ENCODE measurements at places on chromosomes 4 and X.

DNA sequence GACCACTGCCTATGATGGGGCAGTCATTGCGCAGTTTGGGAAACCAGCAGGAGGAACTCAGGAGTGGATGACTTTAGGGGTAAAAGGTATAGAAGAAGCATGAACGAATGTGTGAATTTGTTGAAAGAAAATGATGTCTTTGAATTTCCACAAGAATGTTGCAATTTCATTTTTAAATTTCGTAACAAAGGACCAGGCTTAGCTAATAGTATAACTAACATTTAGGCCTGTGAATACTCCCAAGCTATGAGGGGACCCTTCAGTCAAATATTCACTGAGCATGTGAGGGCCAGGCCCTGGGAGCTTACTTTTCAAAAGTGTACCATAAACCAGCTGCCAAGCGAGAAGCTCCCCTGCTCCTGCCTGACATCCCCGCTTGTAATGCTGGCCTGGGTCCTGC, 5.3 kb downstream of the MPC1L start:
- no peak for DNase-seq

DNA sequence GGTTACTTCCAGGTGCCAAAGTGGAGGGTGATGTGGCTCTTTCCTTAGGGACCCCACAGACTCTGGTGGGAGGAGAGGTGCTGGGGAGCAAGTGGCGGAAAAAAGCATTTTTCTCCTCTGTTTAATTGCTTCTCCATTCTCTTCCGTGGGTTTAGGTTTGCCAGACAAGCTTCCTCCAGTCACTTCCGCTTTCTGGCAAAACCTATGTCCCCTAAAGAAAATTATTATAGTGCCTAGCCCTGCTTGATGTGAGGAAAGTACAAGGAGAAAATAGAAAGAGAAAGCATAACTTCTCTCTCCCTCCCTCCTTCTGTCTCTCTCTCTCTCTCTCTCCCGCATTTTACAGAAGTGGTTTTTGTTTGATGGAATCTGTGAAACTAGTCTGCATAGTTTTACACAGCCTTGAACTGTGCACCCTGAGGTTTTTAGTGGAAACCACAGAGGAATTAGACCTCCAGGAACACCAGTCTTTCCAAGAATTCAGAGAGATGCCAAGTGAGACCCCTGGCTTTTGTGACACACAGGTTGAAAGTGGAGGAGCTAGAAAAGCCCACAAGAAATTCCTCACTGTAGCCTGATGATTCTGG, 231.1 kb upstream of the ANXA3 start:
- no peak for DNase-seq

DNA sequence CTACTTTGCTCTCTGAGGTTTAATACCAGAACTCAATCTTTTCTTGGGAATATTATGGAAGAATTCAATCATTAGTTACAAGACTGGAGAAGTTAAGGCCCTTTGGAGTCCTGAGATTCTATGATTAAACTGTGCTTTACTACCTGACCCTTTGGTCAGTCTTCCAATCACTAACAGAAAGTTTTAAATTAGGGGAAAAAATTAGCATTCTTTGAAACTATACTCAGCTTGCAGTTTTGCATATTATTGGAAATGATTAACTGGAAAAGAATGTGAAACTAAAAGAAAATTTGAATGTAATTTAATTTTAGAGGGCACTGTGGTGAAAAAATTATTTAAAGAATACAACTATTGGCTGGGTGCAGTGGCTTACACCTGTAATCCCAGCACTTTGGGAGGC, 18.7 kb upstream of the GPR34 start:
- DNase-seq = no peak

- DNase-seq = no peak
Observed at GRCh38 chr4:27176881-27177280, 316.2 kb downstream of the STIM2 start.

- DNase-seq = no peak
Observed at GRCh38 chr4:77045490-77045889, 30.3 kb downstream of the CCNI start.

DNA sequence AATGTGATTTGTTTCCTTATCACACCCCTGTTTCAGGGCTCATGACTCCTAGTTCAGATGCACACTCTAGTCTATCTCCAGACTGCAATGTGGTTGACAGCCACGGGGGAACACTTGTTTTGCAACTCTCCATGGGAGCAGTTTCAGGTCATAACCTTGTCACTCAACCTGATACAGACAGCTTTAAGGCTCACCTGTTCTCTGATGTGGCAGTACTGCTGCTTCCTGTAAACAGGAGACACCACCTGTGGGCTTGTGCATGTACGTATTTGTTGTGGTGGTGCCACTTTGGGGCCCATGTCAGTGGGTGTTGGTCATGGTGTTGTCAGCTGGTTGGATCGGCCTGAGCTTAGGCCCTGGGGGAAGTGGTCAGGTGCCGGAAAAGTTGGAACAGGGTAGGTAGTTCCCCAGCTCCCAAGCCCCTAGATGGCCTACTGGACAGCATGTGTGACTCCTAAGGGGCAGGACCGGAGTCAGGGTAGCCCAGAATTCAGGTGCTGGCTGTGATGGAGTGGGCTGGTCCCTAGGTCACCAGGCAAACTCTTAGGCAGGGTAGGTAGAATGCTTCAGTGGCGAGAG, 46.2 kb downstream of the FAM9B start:
- DNase-seq = no peak

Data from vagina (tissue), 2 donors.